Fibroblast of skin of back (primary cell): ENCODE measurements at places on chromosomes 12 and 14.

DNA sequence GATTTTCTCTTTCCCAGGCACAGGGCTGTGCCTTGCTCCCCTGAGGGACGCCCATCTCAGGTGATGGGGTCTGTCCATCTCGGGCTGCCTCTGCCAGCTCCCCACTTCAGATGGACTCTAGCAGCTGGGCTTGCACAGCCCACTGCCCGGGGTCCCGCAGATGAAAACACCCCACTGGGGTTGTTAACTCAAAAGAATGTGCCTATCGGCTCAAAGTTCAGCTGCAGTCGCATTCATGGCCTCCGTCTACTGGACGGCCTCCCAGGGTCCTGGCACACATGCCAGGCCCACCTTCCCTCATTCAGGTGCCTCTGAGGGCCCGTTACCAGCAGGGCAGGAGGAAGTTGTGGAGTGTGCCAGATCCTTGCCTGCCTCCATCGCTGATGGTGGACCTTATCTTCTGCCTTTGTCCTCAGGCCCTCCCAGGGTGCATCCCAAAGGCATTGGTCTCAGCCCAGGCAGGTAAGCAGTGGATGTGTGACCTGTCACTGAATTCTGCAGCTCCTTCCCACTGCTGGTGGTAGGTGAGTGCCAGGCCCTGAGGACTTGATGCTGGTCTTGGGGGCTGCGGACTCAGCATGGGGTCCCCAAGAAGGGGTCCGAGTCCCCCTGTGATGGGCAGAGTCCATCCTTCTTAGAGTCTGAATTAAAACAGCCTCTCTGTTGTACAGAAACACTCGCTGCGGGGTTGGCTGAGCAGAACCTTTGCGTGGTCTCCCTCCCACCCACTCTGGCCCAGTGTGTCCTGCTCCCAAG, 324.6 kb upstream of the DIO3 start:
- DNase-seq = no peak

GRCh38 chr12:32989705-32990104, 93.1 kb upstream of the PKP2 start:
- no peak for DNase-seq

DNA sequence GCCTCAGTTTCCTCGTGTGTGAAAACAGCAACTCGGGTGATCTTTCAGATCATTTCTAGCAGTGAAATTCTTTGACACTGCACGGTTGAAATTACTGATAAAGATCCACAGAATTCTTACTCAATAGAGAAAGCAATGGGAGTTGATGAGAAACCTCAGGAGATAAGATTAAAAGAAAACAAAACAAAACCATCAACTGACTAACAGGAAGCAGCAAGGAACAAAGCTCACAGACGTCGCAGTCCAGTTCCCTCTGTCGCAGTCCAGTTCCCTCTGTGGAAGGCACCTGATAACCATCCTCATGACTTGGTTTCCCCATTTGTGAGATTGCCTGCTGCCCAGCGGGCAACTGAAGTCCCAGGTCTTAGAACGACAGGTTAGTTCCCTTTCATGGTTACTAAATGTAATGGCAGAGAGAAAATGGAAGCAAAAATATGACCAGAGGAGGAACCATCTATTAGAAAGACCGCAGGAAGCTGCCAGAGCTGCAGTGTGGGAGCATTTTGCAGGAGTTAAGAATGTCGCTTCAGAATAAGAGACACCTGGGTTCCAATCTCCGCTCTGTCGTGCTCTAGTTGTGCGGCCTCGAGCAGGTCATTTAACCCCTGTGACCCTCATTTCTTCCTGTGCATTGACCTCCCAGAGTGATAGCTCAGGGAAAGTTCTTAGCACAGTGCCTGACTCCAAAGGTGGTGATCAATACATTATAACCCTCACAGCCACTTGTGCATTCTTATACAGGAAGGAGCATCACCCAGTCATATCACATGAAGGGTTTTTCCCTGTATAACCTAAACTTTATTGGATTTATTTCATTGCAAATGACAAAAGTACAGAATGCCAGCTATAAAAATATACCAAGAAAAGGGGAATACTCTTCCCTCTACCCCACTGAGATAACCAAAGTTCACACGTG, 5.1 kb upstream of the MED13L start:
- DNase-seq = no peak

GRCh38 chr12:116313194-116313927, 35.9 kb upstream of the MED13L start:
- no peak for DNase-seq

DNA sequence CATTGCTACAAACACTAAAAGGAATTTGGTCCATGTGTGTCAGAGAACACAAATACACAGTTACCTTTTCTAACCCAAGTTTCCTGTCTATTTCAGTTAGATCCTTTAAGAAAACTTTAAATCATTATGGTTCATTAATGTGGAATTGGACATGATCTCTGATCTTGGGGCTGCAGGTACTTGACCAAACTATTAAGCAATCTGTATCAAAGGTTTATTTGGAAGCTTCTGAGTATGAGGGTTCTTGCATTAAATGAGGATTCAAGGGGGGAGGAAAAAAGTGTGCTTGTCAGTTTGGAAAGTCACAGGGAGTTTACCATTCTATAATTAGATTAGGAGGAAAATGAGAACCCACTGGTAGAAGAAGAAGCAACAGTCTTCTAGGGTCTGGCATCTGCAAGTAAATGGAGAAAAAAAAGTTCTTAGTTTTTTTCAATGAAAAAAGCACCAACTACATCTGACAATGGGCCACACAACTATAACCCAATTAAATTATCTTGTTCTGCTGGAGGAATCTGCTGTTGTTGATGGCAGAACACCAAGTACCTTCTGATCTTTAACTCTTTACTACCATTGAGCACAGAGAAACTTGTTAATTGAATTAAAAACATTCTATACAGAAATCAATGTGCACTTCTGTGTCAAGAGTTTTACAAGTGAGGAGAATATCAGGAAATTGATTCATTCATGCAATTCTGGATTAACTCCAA, 17.5 kb downstream of the GTSF1 start:
- no peak for DNase-seq

DNA sequence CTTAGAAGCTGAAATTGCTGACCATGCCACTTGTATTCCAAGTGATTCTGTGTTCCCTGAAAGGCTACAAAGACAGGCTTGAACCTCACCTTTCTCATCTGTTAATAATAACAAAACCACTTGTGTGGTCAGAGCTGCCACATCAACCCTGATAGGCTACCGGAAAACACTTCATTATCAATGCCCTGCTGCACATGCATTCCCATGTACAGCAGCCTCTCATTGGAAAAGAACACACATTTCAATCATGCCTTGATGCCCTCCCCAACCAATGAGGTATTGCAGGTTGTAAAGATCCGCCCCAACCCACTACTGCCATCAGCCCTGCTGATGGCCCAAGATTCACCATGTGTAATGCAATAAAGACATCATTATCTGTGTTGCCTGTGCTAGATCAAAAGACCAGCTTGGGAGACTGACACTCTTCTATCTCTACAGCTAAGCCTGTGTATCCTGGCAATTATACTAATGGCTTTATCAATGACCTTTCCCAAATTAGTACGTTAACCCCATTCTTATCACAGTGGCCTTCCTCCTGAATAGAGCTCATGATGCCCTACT, 2.8 kb downstream of the GPR19 start:
- no peak for DNase-seq

DNA sequence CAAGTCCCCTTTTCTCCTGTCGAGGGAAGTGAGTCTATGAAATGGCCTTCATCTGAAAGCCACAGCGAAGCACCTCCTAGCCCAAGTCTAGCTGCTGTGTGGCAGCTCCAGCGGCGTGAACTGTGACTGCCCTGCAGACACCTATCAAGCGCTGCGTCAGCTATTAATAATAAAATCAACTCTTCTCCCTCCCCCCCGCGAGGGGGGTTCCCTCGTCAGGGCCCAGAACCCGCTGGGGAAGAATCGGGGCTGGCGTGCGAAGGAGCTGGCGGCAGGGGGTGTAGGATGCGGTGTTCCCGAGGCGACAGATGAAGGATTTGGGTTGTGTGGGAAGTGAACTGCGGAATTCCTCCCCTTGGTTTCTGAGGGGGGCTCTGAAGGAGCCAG, 662 bp upstream of the ATP2A2 start:
- peak; percentile 77 for DNase-seq

DNA sequence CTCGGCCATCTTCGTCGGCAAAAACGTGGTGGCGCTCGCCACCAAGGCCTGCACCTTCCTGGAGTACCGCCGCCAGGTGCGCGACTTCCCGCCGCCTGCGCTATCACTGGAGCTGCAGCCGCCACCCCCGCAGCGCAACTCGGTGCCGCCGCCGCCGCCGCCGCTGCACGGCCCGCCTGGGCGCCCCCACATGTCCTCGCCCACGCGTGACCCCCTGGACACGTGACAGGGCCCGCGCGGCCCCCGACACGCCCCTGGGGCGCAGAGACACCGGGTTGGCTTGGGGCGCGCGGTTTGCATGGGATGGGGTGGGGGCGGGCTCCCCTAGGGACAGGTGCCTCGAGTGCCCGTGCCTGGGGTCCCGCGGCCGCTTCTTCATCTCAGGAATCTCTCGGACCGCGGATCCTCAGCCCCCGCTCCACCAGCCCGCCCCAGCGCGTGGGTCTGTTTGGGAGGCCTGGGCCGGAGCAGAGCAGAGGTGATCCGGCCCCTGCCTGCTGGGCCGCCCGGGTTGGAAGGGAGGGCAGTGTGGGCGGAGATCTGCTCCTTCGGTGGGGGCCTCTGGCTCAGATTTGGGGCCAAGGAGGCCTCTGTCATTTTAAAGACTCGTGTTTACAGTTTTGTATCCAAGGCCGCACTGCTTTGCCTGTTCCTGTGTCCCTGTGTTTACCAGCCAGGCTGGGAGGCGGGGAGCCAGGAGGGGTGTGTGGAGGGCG, 3.3 kb downstream of the TMEM121 start:
- DNase-seq = no peak

DNA sequence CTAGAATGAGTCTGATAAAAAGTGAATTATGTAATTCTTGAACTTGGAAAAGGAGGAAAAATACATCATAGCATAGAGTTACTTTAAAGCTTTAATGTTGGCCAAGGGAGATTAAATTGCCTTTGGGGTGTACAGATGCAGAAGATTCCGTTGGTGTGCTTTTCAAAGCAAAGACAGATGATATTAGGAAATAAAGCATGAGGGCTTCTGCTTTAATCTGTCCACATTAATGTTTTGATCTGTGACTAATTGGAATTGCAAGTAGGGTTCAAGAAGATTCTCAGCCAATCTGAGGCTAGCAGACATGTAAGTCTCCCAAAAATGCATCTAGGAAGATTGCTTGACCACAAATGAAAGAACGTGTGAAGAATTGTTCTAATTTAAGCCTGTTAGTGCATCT, 35.2 kb downstream of the LGR5 start:
- peak; percentile 25 for DNase-seq

- DNase-seq = no peak
Observed at GRCh38 chr12:114692186-114693058, 8.4 kb upstream of the TBX3 start.

GRCh38 chr14:60658909-60659585, 9.8 kb upstream of the SIX1 start:
- no peak for DNase-seq
